ENCODE measurements at places on chromosomes 12 and 14.

DNA sequence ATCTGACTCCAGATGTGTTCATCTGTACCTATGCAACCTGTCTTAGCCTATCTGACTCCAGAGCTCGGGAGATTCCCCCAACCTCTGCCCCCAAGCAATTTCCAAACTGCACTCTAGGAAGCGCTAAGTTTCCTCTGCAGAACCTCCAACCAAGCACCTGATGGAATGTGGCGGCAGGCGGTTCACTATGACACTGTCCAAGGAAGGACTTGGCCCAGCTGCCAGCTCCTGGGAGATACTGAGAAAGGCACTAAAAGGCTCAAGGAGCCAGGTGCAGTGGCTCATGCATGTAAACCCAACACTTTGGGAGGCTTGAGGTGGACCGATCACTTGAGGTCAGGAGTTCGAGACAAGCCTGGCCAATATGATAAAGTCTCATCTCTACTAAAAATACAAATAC lies 244.0 kb downstream of the BCL11B start:
- no peak for DNase-seq

DNA sequence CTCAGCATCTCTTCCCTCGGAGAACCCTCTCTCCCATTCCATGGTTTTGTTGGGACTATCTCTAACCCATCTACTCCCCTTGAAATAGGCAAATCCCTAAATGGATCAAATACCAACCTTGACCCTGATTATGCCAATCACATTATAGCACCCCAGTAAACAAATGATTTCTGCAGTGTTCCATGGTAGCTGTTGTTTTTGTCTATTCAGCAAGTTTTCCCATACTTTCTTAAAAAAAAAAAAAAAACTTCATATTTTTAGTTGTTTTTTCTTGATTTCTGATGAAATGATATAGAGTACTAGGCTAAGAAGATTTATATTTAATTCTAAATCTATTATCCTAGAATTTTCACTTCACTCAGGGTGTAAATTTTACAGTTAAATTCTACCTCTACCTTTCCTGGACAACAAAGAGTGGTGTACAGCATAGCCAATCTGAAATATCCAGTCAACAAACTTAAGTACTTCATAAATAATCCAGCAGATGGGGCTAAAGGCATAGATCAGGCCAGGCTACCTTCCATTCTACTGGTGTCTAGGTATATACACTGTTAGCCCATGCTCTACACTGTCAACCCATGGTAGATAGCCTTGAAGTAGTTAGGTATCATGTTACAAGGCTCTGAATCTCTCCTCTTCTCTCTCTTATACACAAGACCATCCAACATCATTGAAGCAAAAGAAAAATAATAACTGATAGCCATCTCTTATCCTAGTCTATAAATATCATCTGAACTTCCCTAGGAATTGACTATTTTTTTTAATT lies 82.2 kb downstream of the PLEKHG7 start:
- DNase-seq, result peak; percentile 70

- peak; percentile 4 for DNase-seq
These were observed 88.9 kb downstream of the SLC2A13 start for GRCh38 chr12:40016980-40017379.

GRCh38 chr12:87618199-87618598 lies 411.0 kb downstream of the C12orf50 start:
- no peak for DNase-seq

DNA sequence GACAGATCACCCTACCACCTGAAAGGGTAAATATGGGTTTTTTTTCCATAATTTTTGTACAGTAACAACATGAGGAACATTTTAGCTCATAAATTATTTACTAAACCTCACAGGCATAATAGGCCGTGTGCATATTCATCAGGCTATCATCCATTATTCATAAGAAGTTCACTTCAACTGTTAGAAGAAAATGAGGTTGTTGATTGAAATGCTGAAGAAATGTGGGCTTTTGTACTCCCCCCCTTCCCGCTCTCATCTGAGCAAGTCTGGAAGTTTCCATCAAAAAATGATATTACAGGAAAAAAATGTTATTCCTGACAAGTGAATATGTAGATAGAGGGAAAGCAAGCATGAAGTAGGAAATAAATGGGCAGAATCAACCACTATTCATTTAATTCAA lies 7.9 kb upstream of the POU6F1 start:
- no peak for DNase-seq

- no peak for DNase-seq
These were observed 189.3 kb downstream of the KCNA5 start for GRCh38 chr12:5232826-5233500.

GRCh38 chr14:101290611-101291010 lies 270.7 kb upstream of the DIO3 start:
- DNase-seq, result no peak

DNA sequence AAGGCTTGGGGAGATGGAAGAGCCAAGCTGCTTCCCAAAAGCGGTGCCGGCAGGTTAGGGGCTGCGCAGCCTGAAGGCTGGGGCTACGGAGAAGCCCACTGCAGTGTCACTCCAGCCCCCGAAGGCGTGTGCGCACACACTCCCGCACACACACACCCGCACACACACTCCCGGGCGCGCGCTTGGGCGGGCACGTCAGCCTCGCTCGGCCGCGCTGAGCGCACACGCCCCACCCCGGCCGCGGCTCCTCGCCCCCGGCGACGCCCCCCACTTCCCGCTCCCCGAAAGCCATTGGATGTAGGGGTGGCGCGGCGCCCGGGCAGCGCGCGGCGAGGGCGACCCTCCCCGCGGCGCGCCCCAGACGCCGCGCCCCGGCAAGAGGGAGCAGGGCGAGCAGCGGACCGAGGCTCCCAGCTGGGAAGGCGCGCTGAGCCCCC lies at the start of gene KCNK10:
Gene KCNK10 (minus strand): TSS at position 184 of the 437 bp plus-strand sequence. CDS start 471 bp downstream, outside the sequence.
- peak; percentile 3 for DNase-seq

DNA sequence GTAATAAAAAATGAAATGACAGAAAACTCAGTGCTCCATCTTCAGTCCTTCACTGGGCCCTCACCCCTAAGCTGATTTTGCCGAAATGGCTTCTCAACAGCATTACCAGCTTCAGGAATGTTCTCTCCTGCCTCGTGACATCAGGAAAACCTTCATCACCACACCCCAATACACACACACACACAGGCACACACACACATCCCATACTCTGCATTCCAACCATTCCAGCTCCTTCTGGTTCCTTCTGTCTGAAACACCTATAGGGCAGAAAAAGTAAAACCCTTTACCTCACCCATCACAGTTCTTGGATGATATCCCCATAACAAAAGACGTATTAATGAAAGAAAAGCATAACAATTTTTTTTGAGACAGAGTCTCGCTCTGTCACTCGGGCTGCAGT lies 75.9 kb downstream of the CCDC60 start:
- DNase-seq, result no peak

DNA sequence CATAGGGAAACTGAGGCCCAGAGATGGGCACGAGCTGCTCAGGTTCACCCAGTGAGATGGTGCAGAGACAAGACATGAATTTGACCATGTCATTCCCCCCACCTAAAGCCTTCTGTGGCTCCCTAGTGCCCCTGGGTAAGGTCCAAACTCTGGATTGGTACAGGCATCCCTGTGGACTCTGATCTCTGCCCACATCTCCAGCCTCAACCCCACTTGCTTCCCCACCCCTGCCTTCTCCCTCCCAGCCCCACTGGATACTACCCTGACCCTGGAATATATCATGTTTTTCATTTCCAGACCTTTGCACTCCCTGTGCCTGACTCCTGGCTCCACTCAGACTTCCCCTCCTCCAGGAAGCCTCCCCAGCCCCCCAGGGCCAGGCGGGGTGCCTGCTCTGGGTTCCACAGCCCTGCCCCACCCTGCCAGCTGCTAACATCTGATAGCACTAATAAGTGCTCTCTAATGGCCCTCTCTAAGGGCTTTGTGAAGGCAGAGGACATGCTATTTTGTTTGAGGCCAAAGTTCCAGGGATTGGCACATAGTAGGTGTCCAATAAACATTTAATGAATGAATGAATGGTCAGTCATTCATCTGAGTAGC lies 1.1 kb upstream of the SDSL start:
- no peak for DNase-seq

DNA sequence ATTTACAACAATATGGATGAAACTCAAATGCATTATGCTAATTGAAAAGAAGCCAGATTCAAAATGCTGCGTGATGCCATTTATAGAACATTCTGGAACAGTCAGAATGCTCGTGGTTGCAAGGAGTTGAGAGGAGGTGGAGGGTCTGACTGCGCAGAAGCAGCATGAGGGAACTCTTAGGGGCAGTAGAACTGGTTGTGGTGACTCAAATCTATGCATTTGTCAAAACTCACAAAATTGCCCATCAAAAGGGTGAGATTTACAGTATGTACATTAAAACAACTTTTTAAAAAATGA lies 113.7 kb upstream of the PDZRN4 start:
- DNase-seq, result no peak

DNA sequence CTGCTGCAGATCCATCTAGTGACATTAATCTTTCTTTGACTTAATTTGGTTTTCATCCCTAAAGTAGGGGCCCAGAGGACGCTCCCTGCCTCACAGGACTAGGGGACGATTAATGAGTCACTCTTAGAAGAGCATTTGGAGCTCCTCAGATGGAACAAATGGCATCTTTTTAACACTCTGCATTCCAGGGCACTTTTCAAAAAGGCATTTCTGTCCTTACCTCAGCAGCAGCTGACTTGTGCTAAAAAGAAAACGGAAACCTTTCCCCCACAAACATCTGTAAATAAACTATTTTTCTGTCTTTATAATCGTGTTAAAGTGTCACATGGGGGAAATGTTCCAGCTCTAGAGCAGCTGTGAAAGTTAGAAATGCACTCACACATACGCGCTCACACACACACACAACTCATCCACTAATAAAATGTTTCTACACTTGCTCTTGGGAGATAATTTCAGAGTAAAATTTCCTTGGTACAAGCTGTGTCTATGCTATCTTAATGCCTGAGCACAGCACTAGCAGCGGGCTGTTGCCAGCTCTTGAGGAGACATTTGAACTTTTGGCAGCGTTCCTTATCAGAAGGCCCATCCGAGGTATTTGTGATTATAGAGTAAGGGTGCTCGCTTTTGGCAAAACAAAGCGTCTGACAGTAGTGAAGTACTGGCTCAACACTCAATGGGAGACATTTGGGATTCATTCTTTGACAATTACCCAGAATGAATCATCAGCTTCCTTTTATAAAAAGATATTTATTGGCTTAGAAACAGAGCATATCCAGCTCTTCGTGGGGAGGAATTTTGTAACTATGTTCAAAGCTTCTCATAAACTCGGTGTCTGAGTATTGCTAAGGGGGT lies 141.3 kb downstream of the PLXNC1 start:
- DNase-seq, result peak; percentile 77

DNA sequence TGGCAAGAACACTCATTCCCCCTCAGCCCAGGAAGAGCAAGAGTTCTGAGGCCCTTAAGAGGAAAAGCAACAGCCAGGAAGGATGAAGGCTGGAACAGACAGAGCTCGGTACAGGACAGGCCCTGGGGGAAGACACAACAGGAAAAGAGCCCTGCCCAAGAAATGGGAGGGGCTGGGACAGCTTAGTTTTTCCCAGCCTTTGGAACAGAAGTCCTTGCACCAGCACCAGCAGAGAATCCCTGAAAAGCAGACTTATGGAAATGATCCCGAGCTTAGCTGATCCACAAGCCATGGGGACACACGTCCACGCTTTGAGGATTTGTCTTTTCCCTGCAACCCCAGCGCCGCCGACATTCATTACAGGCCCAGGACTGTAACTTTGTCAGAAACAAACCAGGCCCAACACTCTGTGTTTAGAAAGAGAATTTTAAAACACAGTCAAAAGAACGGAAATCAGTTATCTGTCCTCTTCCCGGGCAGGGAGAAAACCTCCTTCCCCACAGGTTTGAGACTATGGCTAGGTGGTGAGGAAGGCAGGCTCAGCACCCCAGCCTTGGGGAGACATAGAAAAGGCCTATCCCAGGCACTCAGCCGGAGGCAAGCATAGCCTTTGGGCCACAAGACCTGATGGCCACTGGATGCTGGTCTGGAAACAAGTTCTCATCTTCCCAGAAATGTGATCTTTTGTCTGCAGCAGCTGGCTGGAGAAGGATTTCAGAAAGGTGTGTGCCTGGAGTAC lies 4.0 kb upstream of the AVIL start:
- DNase-seq, result no peak

GRCh38 chr12:85552461-85552860 lies 272.4 kb downstream of the ALX1 start:
- DNase-seq, result peak; percentile 37

GRCh38 chr12:102439426-102440405 lies 40.6 kb downstream of the IGF1 start:
- no peak for DNase-seq

DNA sequence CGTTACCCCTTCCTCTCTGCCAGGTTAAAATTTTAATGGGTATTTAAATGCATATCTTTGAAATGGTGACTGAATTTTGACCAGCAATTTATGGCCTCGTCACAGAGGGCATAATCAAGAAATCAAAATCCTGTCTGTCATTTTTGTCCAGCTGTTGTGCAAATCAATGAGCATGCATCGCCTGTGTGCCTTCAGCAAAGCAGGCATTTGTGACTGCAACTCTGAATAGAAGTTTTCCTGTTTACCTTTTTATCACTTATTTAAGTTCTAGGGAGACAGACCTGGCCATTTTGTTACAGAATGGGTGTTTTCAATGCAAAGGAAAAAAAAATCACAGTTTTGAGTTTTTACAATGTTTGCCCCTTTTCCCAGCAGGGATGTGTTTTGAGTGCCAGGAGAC lies 107.4 kb downstream of the PPM1A start:
- no peak for DNase-seq

All from astrocyte (in vitro differentiated cells and primary cell).